A549 (cell line): ENCODE measurements at places on chromosomes 3 and 15. TPM values are rescaled to one million over a fixed set of nuclear protein-coding genes. Genes with fewer than 3 reads are reported as not detected.

ZIC1 gene
- 0.07 TPM in 1 of 3 replicates, not detected in the others for polyA plus RNA-seq

TP63 gene
- 0.97 to 2.1 TPM (median 1.5 TPM) in 3 replicates for polyA plus RNA-seq

DNA sequence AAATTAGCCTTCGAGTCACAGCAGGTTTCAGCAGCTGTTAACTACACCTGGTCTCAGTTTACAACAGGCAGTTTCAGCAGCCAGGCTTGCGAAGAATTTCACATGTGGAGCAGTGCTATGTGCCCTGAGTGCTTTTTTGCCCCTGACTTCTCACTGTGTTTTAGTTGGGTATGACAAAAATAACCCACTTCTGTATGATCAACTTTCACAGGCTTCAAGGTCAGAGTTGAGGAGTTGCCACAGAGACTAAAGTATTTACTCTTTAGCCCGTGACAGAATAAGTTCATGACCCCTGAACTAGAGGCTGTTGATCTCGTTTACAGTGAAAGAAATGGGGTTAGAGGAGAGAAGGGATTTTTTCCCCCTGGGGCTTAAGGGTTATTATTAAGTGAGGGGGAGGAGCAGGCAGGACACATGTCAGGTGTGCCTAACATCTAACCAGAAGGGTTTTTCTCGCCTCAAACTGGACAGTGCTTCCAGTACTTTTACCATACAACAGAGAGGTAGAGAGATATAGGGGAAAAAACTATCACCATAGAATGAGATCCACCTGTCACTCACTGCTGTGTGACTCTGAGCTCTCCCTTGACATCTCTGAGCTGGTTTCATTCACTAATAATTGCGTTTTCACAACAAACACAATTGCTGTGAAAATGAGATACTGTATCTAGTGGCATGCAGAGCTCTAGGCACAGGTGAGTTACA is 14.0 kb upstream of the TOPBP1 start:
- DNase-seq, result no peak

TEX55 gene
- not detected in 3 replicates for polyA plus RNA-seq

- no peak for DNase-seq
Measured at GRCh38 chr3:172903642-172904320, 153.3 kb downstream of the ECT2 start.

DNA sequence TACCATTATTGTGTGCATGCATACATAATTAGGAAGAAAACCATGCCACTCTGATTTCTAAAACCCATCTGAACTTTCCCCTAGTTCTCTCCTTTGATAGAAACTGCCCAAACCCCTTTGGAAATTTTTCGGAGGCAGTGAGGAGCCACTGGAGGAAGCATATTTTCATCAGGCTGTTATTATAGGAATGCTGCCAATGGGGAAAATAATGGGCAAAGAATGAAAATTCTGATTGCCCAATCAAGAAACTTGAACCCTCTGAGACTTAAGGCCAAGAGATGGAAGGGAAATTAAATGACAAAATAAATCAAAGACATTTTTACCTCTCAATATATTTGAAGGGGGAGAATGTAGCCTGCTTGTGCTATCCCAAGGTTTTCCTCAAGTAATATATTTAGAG is 376.0 kb upstream of the PDZRN3 start:
- DNase-seq, result no peak

DNA sequence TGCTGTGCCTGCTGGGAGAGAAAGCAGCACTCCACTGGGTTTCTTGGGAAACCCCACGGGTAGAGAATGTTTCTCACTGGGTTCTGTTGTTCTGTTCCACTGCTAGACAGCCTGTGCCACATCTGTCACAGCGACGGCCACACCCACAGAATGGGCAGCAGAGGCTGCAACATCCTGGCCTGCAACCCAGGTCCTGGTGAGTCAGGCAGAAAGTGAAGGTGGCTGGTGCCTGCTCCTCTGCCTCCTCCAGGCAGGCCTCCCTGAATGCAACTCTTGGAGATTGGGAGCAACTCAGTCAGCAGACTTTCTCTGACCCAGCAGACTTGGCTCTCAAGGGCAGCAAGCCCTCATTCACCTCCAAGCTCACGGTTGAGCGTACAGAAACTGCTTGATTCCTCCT is 13.0 kb downstream of the C3orf18 start:
- DNase-seq, result no peak

SEMA3F gene
- polyA plus RNA-seq, result 9.0 to 10.6 TPM (median 10.1 TPM) in 3 replicates

DNA sequence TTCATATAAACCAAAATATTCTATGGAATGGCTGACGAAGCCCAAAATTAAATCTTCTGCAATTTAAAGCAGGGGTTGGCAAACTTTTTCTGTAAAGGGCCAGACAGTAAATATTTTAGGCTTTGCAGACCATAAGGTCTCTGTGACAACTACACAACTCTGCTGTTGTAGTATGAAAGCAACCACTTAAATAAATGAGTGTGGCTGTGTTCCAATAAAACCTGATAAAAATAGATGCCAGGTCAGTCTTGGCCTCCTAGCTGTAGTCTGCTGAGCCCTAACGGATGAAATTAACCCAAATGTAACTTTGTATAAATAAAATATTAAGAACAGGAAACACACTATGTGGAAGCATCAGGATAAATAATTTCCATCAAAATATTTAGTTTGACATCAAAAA is 104.2 kb downstream of the FBXL22 start:
- no peak for DNase-seq

- DNase-seq, result no peak
Measured at GRCh38 chr15:44682211-44682610, 18.7 kb upstream of the SPG11 start.

DNA sequence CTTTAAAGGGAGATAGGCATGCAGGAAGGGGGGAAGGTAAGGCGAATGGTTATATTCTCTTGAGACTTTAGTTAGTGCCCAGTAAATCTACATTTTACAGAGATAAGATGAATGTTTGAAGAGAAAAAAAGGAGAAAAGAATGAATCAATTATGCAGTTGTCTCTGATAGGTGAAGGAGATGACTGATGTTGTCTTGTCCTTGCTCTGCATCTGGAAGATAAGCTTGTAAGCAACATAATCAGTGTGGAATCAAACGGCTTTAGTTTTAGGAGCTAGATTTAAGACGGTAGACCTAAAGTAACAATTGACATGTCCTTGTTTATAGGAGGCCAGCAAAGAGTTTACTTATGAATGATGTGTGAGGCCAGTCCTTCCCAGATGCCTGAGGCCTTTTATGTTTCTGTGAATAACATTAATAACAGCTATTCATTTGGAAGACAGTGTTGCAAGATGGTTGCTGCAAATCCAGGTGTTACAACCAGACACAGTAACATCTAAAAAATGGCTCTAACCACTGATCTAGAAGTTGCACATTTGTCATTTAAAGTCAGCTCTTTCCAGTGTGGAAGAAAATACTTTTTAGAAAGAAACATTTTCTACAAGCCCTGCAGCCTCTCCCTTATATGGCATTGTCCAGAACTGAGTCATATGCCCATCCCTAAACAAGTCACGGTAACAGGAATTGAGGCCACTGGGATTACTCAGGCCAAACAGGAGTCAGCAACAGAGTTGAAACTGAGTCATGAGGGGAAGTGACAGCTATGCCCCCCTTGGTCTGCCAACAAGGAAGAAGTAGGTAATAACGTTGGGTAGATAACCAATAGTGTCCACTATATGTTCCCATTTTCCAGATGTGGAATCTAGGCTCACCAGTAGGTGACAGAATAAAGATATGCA is 77.5 kb upstream of the FBN1 start:
- DNase-seq, result peak; percentile 15

DNA sequence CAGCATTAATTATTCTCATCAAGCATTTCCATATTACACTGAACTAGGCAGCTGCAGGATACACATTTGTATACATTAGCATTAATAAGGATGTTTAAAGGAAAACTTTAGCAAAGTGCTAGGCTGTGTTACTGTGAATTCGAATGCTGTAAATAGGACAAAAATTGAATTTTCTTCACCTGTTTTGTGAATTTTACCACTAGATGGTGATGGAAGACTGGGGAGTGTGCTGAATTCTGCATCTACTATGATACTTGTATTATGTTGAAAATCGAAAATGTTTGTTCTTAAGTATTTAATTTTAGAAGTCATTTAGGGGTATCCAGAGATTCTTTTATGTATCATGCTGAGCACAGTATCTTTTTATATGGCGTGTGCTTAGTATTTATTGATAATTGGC is 12.3 kb upstream of the P2RY14 start:
- peak; percentile 48 for DNase-seq

- DNase-seq, result peak; percentile 95
Measured at GRCh38 chr3:66500576-66501482, at the start of gene LRIG1. Gene LRIG1, minus strand, starts transcription at chr3:66501022. Its CDS starts 615 bp downstream, at chr3:66500407.

- DNase-seq, result peak; percentile 86
Measured at GRCh38 chr3:86990734-86991481, at the start of gene VGLL3. Gene VGLL3, minus strand, starts transcription at chr3:86991149. Its CDS starts 406 bp downstream, at chr3:86990743.

MUC20 gene
- polyA plus RNA-seq, result 0.76 to 0.95 TPM (median 0.87 TPM) in 3 replicates

GRCh38 chr3:30181581-30181980 is 424.8 kb upstream of the TGFBR2 start:
- DNase-seq, result no peak

THRB gene
- polyA plus RNA-seq, result 2.2 to 2.3 TPM (median 2.3 TPM) in 3 replicates

DNA sequence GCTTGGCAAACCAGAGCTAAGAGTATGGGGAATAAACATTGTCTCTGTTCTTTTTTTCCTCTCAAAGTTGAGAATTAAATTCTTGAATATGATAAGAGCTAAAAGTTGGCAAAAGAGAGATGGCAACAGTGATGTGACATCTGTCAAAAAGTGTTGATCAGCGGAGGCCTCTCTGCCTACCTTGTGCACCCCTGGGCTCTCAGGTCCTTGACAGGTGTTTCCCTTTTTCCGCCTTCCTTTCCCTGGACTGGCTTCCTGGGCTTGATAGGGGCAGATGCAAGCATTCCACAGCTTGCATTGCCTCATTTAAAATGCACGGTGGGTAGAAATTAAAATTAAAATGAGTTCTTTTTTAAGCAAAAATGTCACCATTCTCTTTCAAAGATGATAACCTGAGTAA is 84.2 kb downstream of the NSUN3 start:
- no peak for DNase-seq

GRCh38 chr3:26587571-26587970 is 35.0 kb upstream of the LRRC3B start:
- DNase-seq, result no peak

FILIP1L gene
- polyA plus RNA-seq, result 0.19 to 0.45 TPM (median 0.22 TPM) in 3 replicates

GP5 gene
- 0.03 TPM in 1 of 3 replicates, not detected in the others for polyA plus RNA-seq

GRCh38 chr3:24545887-24546286 is 51.2 kb upstream of the THRB start:
- DNase-seq, result no peak

ARL6IP5 gene
- 73.8 to 78.7 TPM (median 76.9 TPM) in 3 replicates for polyA plus RNA-seq

DNA sequence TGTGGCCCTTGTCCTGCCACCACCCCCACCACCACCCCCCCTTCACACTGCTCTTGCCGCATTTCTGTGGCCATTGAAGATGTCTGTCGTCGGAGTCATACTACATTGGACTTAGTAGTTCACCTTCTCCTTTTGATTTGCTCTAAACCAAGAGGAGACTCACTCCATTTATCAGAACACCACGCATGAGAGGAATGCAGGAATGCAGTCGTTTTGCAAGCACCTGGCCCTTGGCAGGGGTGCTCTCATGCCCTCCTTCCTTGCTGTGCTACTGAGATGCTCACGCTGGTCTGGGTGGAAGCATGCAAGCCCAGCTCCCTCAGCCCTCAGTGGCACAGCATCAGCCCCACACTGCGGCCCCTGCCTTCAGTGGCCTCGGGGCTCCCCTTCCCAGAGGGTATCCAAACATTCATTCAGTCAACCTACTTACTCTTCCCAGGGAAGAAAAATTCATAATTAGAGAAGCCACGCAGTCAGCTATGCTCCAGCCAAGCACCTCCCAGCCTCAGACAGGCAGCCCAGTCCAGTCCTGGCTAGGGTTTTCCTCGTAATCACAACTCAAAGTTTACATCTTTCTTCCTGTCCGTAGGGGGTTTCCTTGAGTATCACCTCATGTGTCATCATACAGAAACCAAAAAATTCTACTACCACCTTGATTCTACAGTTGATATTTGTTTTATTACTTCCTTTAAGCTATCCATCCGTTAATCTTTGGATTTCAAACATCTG is 520.0 kb downstream of the GABRG3 start:
- DNase-seq, result no peak

ZBTB47 gene
- 5.2 to 7.1 TPM (median 6.8 TPM) in 3 replicates for polyA plus RNA-seq

GRAMD2A gene
- polyA plus RNA-seq, result not detected in 3 replicates

DNA sequence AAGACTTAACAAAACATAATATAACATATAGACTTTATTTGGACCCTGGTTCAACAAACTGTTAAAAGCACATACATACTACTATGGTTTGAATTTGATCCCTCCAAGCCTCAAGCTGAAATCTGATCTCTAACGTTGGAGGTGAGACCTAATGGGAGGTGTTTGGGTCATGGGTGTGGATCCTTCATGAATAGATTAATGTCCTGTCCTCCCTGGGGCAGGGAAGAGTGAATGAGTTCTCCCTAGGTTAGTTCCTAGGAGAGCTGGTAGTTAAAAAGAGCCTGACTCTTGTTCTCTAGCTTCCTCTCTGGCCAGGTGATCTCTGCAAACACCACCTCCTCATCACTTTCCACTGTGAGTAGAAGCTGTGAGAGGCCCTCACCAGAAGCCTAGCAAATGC is 36.4 kb downstream of the CLASP2 start:
- DNase-seq, result no peak

GRCh38 chr3:142031575-142031974 is 117.8 kb downstream of the TFDP2 start:
- DNase-seq, result no peak

- peak; percentile 14 for DNase-seq
Measured at GRCh38 chr3:128009952-128010846, 42.0 kb upstream of the SEC61A1 start.

DNA sequence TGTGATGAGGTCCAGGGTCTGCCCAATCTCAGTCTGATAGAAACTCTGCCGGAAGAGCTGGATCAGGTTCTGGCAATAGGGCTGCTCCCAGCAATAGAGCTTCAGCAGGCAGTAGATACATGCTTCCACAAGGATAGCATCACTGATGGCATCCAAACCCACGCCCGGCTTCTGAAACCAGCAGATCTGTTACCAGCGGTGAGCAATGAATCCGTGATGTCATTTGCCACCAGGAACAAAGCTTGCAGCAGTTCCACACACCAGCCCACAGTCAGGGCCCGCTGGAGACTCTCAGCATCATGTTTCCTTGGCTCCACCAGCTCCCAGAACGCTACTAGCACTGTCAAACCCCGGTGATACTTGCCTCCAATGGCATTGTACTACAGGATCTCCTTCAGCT is 19.3 kb upstream of the TTBK2 start:
- DNase-seq, result no peak

- DNase-seq, result no peak
Measured at GRCh38 chr3:54755756-54756155, 172.1 kb downstream of the LRTM1 start.

- DNase-seq, result no peak
Measured at GRCh38 chr15:40322531-40323238, 807 bp upstream of the INAFM2 start.

DNA sequence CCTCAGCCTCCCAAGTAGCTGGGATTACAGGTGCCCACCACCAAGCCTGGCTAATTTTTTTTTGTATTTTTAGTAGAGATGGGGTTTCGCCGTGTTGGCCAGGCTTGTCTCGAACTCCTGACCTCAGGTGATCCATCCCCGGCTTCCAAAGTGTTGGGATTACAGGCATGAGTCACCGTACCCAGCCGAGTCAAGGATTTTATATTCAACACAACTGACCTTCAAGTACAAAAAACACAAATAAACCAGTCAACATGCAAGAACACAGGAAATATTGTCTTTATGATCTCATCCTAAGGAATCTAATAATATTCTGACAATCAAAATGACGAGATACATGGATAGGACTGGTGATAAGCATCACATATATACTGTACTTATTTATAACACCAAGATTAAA is 37.9 kb downstream of the TJP1 start:
- DNase-seq, result no peak

MAGI1 gene
- polyA plus RNA-seq, result 4.0 to 5.1 TPM (median 4.7 TPM) in 3 replicates

PRSS50 gene
- polyA plus RNA-seq, result not detected in 3 replicates

PDCD6IP gene
- 136 to 149 TPM (median 145 TPM) in 3 replicates for polyA plus RNA-seq
